ENCODE measurements at places on chromosomes 11 and 22.

DNA sequence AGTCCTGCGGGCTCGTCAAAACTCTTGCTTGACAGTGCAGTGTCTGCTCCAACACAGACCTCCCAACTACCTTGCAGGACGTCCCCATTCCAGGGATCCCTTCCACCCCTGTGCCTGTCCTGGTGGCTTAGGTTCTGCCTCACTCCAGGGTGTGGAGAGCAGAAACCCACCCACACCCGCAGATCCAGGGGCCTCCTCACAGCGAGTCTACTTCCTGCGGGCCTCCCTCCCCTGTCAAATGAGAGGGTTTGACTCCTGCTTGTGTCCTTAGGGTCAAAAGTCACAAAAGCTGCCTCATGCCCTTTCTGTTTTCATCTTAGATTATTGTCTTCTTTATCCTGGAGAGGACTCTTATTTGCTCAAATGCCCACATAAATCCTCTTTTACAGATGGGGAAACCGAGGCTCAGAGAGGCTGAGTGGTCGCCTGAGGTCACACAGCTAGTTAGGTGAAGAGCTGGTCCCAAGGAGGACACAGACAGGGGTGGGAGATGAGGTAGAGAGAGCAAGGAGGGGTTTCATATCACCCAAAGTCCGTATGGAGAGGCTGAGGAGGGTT, 81.1 kb upstream of the KCNQ1OT1 start:
- DNase-seq: no peak

- DNase-seq: no peak
Measured at GRCh38 chr11:79045800-79046304, 395.0 kb downstream of the TENM4 start.

- DNase-seq: no peak
Measured at GRCh38 chr11:116697639-116698038, 75.1 kb downstream of the BUD13 start.

DNA sequence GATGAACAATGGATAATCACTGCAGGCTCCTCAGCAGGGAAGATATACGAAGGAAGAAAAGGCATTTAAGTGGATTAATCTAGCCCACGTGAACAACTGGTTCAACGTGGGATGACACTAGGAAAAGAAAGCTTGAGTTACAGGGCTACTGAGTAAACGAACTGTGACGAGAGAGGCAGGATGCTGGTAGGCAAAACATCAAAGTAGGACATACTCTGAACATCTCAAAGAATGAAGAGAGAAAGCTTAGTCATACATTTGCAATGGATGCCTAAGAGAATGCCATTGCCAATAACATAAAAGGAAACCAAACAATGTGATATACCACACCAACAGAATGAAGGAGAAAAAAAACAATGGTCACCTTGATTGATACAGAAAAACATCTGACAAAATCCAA, 12.9 kb downstream of the USP28 start:
- DNase-seq: no peak

DNA sequence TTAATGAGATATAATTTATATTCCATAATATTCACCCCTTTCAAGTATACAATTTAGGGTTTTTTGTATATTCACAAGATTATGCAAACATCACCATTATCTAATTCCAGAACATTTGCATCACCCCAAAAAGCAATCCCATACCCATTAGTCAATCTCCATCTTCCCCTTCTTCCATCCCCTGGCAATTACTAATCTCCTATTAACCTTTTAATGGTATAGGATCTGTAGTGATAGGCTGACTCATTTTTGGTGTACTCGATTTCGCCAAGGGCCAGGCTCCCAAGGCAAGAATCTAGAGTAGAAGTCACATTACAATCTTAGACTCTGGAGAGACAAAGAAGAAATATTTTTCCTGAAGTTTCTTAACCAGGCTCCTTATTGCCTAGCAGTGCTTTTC, 113.4 kb downstream of the GAB2 start:
- DNase-seq: no peak

DNA sequence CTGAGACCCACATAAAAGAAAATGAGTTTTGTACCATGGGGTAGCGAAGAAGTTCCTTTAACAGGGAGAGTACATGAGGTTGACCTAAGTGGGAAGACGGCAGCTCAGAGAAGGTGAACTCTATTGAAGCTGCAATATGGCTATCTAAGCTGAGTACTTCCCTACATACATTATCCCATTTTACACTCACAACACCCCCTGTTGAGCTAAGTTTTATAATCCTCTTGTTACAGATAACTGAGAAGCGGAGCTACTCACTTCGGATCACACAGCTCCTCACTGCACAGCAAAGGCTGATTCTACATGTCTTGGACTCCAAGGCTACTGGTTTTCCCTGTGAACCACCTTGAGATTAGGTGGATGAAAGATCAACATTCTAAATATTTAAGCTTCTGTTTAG, 8.2 kb upstream of the PIWIL4 start:
- DNase-seq: no peak

GRCh38 chr11:80473562-80473961, 1032.7 kb upstream of the TENM4 start:
- DNase-seq: no peak

DNA sequence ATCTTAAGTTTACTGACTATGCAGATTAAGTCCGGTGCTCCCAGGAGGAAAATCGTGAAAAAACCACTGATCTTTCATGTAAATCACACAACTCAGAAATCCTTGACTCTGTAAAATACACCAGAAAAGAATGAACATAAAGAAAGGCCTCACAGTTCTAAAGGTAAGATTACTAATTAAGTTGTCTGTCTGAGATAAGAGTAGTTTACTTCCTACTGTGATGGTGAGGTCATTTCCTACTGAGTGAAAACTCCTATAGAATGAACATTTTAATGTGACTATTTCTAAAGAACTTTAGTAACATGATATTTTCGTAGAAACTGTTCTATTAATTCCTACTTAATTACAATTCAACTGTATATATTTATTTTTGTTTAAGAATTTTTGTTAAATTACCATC, 774.4 kb upstream of the CHORDC1 start:
- no peak for DNase-seq

DNA sequence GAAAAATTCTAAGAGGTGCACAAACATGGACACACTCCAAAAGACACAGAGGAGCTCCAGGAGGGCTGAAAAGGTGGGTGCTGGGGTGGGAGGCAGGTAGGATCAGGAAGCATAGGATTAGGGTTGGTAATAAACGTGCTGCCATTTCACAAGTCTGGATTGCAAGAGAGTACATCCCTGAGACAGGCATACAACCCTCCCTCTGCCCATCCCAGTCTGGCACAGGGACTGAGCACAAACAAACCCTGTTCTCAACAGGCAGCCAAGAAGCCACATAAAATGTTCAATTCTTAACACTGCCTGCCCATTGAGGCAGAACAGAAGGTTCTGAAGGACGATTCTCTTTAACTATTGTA, 18.5 kb downstream of the SLC35F2 start:
- DNase-seq: no peak

DNA sequence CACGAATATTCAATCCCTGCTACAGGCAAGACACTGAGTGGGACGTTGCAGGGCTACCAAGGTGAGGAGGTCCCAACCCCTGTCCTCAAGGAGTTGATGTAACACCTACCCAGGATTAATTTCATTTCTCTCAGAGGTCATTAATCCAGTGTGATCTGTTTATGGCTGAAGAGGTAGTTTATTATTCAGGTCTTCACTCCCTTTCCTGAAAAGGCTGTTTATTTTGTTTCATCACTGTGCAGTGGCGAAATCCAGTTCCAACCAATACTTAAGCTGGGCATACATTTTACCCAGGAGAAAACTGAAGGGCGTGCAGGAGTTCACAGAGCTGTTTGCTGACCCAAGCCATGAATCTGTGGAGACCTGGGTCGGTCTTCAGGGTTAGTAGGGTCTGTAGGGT, 2.7 kb upstream of the PTPRJ start:
- no peak for DNase-seq

DNA sequence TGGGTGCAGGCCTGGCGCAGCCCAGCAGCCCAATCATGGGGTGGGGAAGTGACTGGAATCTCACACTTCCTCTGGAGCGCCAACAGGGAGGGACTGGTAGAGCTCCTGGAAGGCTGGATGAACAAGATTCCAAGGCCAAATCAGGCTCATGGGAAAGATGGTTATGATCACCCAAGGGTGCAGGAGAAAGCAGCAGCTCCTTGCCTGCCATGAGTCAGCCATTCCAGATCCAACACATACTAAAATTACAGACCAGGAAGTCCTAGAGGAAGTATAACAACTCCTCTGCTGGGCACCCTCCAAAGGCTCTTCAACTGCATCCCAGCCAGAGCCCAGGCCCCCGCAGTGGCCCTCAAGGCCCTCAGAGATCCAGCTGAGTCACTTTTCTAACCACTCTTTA, 427.3 kb downstream of the TENM4 start:
- DNase-seq: no peak

GRCh38 chr22:49934891-49935557, 16.6 kb downstream of the CRELD2 start:
- DNase-seq: no peak

GRCh38 chr22:36728505-36728904, 25.0 kb upstream of the CACNG2 start:
- no peak for DNase-seq

DNA sequence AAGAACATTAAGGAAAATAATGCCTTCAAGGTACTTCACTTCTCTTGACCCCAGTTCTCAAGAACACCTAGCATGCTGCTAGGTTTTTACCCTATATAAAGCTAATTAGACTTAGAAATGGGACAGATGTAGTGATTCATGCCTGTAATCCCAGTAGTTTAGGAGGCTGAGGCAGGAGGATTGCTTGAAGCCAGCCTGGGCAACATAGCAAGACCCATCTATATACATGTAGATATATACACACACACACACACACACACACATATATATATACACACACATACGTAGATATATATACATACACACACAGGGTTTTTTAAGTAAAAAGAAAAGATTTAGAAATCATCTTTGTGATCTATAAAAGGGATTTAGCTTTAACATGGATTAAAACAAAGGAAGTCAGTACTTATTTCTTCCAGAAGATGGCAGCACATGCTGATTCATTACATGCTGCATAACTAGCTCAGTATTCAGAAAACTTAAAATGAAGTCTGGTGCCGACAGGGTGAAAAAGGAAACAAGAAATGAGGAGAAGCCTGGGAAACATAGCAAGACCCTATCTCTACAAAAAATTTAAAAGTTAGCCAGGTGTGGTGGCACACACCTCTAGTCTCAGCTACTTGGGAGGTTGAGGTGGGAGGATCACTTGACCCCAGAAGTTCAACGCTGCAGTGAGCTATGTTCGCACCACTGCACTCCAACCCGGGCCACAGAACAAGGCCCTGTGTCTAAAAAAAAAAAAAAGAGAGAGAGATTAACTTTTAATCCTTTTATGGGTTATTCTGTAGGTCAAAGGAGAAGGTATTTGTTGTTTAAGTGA, 28.5 kb upstream of the RBX1 start:
- no peak for DNase-seq

DNA sequence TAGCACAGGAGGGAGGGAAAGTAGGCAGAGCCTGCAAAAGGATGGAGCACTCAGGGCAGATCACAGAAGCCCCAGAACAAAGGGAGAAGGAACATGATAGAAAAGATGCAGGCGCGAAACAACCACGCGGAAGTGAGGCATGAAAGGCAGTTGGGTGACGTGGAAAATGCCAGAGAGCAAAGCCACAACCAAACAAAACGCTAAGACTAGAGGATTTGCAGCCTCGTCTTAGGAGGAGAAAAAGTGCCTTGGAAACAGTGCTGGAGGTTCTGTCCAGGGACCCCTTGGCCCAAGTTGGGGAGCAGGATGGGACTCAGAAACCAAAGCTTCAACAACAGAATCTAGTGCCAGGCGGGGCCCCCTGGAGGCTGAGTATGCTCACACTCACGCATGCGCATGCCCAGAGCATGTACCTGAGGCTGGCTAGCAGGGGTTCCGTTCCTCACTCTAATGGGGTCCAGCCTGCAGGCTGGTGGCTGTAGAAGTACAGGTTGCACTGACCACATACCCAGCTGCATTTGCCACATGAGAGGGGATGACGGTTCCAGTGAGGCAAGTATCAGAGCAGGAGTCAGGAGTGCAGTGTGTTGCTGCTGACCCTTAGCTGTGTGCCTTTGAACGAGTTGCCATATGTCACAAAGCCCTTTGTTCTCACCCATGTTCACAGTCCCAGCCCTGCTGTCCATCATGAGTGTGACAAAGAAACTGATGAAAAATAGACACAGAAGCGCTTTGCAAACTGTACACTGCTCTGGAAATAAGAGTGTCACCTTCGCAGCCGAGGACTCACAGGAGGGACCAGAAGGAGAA, 568.6 kb upstream of the CADM1 start:
- no peak for DNase-seq

GRCh38 chr11:33704240-33705002, 3.8 kb upstream of the C11orf91 start:
- no peak for DNase-seq

GRCh38 chr11:131678658-131679340, 308.4 kb downstream of the NTM start:
- DNase-seq: no peak

DNA sequence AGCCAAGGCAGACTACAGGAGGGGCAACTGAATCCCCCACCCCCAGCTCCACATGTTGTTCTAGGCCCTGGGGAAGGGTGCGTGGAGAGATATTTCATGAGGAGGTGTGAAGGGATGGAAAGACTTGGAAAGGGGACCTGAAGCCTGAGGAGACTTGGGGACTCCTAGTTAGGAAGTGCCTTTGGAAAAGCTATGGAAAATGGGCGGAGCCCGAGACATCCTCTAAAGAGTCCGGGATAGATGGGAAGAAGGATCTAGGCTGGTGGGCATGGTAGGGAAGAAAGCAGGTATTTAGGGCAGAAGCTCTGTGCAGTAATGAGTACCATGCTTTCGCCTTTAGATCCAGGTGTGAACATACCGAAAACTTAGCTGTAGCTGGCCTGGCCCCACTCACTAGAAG, 15.0 kb upstream of the CYP2R1 start:
- DNase-seq: no peak

- DNase-seq: no peak
Measured at GRCh38 chr11:46254133-46254491, 23.4 kb upstream of the CREB3L1 start.

DNA sequence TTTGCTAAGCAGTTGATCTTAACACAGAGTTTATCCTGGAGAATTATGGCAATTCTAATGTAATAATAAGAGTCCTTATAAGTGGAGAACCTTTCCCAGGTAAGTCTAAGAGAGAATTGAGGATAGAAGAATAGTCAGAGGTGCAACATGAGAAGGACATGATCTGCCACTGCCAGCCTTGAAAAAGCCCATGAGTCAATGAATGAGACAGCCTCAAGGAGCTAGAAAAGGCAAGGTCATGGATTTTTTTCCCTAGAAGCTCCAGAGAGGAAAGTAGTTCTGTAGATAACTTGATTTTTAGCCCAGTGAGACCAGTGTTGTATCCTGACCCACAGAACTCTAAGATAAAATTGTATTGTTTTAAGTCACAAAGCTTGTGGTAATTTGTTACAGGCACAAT, 16.9 kb downstream of the MS4A6A start:
- DNase-seq: no peak
